ENCODE measurements at places on chromosomes 5 and 9.

- DNase-seq, result peak; percentile 6
These were observed 511 bp downstream of the CYSTM1 start for GRCh38 chr5:140175367-140176030.

- no peak for DNase-seq
These were observed 304.1 kb downstream of the ARRDC3 start for GRCh38 chr5:91079037-91079436.

DNA sequence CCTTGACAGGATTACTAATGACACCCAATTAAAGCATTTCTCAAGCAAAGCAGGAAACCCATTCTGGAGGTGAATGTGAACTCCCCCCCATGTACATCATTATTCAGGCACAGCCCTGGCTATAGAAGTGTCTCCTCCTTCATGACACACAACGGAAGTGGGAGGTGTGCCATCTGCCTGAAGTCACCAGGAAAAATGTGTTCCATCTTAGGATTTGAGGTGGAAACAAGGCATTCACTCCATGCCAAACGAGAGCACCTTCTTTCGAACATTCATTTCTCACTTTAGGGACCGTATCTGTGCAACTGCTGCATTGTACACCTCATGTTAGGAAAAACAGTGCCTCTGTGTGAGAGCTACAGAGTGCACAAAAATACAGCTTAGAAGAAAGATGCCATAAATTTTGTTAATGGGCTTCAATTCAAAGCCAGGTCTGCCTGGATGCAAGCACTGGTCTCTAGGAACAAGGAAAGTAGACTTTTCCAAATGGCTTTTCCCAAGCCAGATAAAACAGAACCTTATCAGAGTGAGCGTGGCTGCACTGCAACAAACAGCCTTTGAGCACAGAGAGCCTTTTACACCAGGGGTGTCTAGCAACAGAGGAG is 19.4 kb downstream of the GOLM1 start:
- DNase-seq, result no peak

GRCh38 chr9:127897193-127897692 is 2.2 kb downstream of the ST6GALNAC6 start:
- DNase-seq, result no peak

GRCh38 chr5:103620851-103621547 is 58.4 kb upstream of the NUDT12 start:
- DNase-seq, result no peak

DNA sequence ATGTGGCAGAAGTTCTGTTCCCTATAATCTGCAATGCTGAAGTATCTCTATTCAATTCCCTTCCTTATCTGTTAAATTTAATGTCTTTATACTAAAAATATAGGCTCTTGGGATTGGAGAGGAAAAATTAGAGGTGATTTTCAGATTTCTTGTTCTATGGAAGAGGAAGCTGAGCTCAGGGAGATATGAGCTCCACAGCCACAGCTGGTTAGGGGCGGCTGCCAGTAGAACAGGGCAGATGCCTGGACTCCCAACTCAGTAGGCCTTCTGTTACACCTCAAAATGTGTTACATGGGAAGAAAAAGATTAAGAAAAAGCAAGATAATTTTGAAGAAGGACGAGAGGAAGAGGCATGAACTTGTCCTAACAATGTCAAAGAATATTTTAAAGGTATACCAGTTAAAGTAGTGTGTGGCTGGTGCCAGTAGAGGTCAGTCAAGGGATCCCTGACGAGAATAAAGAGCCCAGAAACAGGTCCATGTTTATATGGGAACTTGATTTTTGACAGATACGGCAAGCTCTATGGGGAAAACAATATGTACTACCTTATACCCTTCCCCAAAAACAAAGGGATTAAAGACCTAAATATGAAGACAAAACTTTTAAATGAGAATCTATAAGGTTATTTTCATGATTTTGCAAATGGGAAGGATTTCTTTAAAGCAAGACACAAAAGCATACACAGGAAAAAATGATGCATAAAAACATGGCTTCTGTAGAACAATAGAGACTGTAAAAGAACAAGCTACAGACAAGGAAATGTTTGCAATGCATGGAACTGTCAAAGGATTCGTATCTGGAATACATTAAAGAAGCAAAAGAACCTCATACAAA is 28.7 kb downstream of the DNAJC21 start:
- DNase-seq, result no peak

GRCh38 chr9:106758911-106759310 is 104.1 kb upstream of the ZNF462 start:
- DNase-seq, result no peak

DNA sequence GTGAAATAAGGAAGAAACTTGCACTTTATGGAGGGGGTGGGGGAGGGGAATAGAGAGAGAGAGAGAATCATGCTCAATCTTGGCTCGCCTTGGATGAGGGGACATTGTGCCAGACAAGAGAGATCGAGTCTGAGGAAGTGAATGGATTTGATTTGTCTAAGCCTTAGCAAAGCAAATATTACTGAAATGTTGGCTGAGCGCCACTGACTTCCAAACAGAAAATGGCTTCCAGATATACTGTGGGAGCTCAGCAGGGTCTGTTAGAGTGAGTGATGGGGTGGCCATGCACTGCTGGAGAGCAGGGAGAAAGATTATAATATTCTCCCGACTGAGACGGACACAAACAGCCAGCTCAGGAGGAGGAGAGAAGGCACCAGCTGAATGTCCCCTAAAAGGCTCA is 34.5 kb downstream of the BRINP1 start:
- no peak for DNase-seq

DNA sequence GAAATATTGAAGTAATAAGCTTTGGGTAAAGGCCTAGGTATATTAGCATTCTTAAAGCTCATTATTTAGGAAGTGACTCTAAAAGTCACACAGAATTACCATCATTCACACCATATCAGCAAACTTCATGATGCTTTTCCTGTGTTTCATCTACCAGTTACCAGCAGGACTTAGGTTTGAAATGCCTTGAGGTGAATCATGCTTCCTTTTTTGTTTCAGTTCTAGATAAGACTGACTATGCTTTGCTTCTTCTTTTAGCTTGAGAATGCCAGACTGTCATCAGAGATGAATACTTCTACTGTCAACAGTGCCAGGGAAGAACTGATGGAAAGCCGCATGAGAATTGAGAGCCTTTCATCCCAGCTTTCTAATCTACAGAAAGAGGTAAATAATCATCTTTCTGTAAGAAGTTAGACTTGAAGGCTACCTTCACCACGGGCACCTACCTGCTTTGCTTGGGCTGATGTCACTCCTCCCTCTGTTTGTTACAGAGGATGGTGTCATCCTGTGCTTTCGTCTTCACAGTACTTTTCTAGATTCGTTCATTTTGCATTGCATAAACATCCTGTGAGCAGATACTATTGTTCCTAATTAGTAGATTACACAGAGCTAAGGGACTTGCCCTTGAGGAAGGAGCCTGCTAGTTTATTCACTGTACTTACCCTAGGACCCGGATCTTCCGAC is 34.7 kb downstream of the LMNB1 start:
- DNase-seq, result no peak

DNA sequence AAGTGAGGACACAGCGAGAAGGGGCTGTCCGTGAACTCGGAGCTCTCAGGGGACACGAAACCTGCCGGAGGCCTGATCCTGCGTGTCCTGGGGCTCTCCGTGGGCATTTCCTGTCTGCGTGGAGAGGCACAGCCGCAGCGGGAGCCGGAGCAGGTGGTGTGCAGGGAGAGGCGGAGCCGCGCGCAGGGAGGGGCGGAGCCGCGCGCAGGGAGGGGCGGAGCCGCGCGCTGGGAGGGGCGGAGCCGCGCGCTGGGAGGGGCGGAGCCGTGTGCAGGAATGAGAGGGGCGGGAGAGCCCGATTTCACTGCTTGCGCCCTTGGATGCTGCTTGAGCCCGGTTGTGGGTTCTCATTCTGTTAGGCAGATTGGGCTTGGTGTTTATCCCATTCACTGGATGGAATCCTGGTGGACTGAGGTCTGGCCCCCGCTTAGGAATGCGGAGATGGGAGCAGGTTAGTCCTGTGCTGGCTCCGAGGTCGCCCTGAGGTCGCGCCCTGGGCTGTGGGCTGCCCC is 26.7 kb downstream of the NDUFS6 start:
- DNase-seq, result no peak

GRCh38 chr5:137215780-137216179 is 283.3 kb downstream of the SPOCK1 start:
- no peak for DNase-seq

DNA sequence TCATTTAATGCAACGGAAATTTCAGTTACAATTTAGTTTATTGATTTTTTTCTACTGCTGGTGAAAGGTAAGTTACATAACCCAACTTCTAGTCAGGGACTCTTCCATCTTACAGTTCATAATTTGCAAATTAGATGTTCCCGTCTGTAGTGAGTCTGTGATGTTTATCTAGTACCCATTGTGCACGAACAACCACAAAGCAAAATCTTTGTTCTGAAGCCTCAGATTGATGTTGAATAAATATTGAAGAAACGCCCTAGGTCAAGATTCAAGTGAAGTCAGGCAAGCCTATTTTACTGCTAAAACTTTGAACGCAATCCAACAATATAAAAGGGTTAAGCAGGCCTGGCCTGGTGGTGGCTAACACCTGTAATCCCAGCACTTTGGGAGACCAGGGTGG is 43.1 kb downstream of the BASP1 start:
- no peak for DNase-seq

GRCh38 chr5:176533390-176533789 is 3.8 kb downstream of the RNF44 start:
- DNase-seq, result no peak

DNA sequence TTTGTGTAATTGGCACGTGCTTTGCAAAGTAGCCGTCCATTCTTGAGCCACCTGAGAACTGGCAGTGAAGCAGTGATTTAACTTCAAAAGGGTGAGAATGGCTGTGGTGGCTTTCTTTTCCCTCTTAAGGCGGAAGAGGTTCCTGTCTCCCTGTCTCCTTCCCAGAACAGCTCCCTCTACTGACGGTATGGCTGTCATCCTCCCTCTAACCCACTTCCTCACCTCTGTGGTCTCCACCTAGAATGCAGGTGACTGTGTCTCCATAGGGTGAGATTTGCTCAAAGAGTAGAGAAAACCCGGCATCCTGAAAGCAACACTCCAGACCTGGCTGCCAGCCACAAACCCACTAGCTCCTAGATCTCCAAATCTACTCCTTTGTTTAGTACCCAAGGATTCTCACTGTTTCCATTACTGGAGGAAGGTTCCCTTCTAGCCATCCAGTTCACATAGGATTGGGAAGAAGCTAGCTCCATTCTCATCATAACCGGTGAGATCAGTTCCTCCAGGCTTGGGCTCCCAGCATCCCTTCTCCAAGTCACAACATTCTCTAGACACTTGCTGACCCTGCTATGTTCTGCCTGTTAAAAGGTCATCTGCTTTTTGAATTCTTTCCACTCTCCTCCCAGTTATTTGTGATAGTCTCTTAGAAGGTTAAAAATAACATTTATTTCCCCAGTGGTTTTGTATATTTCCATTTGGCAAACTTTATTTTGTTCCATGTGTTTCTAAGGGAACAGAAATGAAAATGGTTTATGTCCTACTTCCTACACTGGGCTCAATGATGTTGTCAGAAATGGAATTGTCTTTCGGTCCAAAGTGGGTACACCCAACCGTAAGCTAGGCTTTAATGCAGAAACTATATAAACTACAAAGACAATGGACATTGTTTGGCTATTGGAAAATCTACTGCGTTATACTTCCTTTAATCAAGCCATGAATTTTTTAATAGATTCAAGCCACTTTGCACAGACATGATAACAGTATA is 269.4 kb downstream of the CWC27 start:
- DNase-seq, result no peak

DNA sequence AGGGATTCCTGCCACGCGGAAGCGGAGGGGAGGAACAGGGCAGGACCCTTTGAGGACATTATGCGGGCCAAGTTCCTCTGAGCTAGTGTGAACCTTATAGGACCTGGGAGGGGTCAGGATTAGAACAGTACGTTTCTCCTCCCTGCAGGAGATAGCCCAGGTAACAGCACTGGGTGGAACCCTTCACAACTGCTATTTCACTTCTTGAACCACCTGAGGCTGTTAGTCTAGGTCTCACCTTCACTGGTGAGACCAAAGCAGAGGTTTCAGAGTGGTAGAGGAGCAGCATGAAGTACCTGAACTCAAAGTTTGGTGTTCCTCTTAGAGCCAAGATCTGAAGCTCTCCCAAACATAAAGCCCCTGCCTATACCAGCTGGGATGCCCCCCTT is 832 bp downstream of the EIF4EBP3 start:
- no peak for DNase-seq

DNA sequence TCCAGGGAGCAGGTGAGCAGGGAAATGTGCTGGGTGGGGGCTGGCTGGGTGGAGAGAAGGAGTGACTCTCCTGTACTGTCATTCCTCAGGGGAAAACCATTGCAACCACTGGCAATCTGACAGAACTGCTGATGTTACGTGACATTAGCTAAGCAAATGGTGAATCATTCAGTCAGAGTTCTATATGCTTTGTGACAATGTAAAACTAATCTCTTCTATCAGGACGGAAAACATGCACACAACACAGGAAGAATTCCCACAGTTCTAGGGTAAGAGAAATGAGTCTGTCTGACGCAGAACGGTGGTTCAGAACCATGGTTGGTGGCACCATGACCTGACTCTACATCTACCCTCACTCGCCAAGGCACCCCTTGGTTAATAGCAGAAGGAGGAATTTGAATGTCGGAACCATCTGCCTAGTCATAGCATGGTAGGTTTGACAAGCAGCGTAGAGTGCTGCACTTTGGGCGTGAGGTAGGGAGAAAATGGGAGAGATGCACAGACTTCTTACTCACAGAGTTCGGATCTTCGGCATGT is 243.6 kb upstream of the PANK3 start:
- no peak for DNase-seq

DNA sequence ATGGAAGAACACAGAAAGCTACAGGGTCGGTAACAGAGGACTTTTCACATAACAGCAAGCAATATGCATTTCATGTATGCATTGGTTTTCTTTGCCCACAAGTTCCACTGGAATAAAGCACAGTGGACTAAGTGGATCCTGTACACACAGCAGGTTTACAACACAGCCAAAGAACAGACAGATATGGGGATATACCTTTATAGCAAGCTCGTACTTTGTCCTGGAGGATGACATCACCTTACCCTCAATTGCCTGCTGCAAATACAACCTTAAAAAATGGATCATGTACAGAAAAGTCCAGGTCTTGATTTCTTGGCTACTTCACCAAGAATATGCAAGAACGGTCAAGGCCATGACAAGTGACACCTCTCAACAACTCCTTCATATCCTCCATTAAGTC is 1445.5 kb downstream of the MAT2B start:
- DNase-seq, result no peak

DNA sequence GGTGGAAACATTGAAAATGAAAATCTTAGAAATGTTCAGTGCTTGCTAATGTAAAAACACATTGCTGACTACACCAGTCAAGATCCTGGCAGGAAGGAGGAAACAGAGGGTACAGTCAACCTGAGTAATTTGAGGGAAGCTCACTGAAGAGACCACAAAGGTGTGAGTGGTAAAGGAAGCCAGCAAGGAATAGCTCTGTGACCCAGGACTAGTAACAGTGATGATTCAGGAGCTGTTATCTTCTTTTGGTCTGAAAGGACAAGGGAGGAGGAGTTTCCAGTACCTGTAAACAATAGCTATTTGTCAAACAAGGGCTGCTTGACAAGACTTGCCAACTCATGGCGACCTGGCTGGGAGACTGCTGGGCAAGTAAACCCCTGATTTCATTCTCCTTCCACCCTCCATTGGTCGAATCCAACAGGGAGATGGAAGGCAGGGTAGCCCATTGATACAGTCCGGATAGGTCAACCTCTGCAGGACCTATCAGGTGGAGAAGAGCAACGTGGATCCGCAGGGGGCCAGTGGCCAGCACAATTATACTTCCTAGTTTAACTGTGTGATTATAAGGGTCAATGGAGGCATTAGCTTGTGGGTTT is 68.1 kb downstream of the MAMDC2 start:
- DNase-seq, result no peak

Data from stimulated activated CD8-positive, alpha-beta memory T cell treated with anti-CD3 and anti-CD28 coated beads, Interleukin-4, amount 100 ng/mL, for 1 hour (primary cell).